ENCODE measurements at places on chromosomes 4 and X.

GRCh38 chrX:964831-965416 is 247.5 kb downstream of the CRLF2 start:
- DNase-seq = no peak

GRCh38 chr4:176277162-176277904 is 8.3 kb upstream of the ASB5 start:
- DNase-seq = no peak

DNA sequence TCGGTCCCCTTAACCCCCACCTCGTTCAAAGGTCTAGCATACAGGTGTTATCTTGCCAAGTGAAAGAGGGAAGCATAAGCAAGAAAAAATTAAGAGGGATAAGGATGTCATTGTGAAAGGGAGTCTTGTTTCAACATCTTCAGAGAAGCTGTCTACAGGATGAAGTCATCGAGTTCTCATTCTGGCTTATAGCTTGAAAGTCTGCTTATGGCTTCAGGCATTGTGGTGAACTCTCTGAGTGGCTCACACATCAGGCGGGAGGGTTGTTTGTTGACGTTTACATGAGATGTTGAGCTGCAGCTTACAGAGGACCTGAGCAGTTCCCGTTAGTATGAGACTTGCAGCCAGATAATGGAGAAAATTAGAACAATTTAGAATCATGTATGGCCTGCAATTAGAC is 16.6 kb downstream of the MAGEA9B start:
- DNase-seq = no peak

GRCh38 chr4:1413204-1413663 is 7.0 kb upstream of the NKX1-1 start:
- peak; percentile 79 for DNase-seq

- DNase-seq = no peak
Measured at GRCh38 chrX:139739138-139739537, 31.2 kb upstream of the MCF2 start.

GRCh38 chr4:78661921-78662521 is 110.5 kb downstream of the ANXA3 start:
- DNase-seq = no peak
